Activated T-cell treated with anti-CD3 and anti-CD28 coated beads for 4 hours (primary cell): ENCODE measurements at places on chromosomes 12 and 14.

DNA sequence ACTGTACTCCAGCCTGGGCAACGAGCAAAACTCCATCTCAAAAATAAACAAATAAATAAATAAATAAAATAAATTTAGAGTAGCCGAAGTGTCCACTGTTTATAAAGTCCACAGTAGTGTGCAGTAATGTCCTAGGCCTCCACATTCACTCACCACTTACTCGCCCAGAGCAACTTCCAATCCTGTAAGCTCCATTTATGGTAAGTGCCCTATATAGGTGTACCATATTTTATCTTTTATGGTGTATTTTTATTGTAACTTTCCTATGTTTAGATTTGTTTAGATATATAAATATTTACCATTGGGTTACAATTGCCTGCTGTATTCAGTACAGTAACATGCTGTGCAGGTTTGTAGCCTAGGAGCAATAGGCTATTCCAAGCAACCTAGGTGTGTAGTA is 37.9 kb upstream of the GPRC5A start:
- no peak for DNase-seq

- no peak for DNase-seq
These were observed 420.4 kb upstream of the DCN start for GRCh38 chr12:91603060-91603459.

GRCh38 chr12:122161682-122162081 is 12.3 kb downstream of the IL31 start:
- DNase-seq, result no peak

DNA sequence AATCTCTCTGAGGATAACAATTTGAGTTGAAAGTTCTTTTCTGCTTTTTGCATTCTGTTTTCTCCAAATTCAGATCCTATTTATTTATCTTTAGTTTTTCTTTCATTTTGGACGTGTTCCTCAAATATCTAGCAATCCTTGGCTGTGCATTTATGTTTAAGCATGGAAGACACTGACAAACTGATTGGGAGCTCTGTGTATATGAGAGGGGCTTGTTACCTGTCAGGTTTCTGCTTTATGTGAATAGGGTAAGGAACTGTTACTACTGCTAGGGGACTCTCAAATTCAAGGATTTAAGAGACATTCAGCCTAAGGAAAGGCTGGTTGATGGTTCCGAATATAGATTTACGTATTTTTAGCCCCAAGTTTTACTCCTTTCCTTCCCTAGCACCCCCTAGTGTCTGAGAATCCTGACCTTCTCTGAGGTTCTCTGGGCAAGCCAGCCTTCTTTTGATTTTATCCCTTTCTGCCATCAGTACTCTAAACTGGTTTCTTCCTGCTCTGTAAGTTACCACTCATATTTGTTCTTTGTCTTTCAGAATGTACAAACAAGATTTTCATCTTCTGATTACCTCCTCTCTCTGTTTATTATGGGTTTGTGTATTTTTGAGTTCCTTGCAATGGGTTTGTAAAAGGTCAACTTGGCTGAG is 30.5 kb downstream of the YLPM1 start:
- no peak for DNase-seq

DNA sequence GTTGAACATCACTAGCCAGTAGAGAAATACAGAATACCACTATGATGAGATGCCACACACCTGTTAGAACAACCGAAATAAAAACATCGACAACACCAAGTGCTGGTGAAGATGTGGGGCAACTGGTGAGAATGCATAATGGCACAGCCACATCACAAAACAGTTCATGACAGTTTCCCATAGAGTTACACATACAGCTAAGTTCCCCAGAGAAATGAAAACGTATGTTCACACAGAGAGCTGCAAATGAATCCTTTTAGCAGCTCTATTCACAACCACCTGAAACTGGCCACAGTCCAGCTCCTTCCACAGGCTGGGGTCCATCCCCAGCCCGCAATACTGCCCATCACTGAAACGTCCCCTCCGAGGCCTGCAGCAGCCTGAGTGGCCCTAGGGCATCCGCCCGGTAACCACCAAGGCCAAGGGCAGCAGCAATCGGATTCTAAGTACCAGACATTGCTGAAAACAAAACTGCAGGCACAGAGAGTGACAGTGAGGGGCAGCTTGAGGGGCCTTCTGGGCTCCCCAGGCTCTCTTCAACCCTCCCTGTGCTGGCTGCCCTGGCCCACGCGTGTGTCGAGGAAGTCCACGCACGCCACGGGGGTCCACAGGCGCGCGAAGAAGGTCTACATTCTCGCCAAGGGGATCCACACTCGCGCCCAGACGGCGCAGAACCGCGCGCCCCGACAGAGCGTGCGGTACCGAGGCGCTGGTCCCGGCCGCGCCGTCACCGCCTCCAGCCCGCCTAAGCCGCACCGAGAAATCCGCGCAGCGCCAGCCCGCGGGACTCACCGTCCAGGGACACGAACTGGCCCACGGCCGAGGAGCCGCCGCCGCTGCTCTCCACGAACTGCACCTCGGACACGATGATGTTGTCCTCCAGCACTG is 903 bp downstream of the BRF1 start:
- no peak for DNase-seq

GRCh38 chr14:51074701-51075385 is 20.1 kb downstream of the TRIM9 start:
- no peak for DNase-seq

DNA sequence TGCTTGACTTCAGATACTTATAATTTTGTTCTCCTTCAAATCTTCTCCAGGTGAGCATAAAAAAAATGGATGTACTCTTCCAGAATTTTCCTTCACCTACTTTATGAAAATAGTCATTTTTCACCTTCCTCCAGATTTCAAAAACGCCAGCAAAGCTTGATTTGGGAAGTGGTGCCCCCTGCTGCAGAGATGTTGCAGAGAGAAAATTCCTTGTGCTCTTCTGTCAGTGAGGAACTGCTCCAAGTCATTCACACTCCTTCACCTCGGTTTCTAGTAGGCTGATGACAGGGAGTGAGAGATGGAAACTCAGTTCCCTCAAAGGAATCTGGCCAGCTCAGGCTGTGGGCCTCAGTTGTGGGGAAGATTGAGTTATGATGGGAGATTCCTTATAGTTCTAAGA is 24.2 kb upstream of the RNASE3 start:
- no peak for DNase-seq

DNA sequence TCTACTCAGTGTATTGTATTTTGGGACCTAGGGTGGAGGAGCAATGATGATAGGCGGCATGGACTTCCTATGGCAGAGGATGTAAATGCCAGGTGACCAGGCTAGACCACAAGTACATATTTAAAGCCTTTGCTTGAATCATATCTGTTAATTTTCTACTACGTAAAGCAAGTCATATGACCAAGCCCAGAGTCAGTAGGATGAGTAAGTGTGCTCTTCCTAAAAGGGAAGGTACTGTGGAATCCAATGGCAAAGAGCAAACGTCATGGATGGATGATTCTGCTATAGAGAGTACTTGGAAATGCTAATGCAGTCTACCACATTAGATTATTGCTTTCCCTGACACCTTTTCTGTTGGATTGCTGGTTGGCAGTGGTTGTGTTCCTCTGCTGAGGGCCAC is 16.8 kb downstream of the GPATCH2L start:
- no peak for DNase-seq

DNA sequence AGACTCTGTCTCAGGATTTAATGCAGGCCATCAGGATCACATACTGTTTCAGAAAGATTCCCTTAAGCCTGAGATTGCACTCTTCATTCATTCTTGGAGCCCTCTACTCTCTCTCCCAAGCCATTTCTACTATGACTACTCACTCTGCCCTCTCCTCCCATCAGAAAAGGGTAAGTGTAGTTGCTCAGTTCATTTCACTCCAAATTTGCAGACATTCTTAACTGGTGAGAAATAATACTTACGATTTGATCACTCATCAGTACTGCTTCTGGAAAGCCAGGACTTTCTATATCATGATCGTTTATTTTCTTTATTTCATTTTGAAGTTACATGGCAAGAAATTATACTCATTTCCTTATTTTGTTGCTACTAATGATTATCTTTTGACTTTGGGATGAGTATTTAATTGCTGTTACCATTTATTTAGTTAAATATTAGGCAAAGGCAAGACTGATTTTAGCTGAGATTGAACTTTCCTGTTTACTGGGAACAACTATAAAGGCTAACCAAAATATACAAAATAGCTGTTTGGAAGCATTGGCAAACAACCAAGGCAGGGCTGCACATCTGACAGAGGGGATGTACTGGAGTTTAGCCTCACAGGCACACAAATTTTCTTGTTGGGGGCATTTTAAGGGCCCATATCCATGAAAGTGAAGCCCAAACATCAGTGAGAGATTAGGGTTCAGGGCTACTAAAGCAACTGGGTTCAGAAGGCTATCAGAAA is 4.1 kb upstream of the RERG start:
- DNase-seq, result no peak

DNA sequence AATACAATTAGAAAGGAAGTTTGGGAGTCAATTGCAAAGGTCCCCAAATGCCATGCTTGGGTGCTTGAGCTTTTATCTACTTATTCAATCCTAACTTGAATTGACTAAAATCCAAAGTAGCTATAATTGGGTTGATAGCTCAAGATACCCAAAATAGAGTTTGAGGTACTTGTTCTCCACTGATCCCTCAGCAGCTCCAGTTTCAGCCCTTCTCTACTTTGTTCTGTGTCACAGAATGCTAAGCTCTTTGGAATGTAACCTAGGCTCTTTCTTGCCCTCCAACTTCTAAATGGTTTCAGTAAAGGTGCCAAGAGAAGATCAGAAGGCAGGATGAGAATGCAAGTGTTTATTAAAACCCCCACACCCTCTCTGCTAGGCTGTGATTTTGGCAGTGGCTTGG is 251.4 kb upstream of the CLEC14A start:
- DNase-seq, result no peak

- no peak for DNase-seq
These were observed 217.8 kb downstream of the TMEM117 start for GRCh38 chr12:44053549-44054127.

GRCh38 chr14:23481979-23482822 is 12.7 kb downstream of the NGDN start:
- no peak for DNase-seq

GRCh38 chr14:23183158-23183470 is 346 bp downstream of the SLC7A8 start:
- DNase-seq, result no peak

DNA sequence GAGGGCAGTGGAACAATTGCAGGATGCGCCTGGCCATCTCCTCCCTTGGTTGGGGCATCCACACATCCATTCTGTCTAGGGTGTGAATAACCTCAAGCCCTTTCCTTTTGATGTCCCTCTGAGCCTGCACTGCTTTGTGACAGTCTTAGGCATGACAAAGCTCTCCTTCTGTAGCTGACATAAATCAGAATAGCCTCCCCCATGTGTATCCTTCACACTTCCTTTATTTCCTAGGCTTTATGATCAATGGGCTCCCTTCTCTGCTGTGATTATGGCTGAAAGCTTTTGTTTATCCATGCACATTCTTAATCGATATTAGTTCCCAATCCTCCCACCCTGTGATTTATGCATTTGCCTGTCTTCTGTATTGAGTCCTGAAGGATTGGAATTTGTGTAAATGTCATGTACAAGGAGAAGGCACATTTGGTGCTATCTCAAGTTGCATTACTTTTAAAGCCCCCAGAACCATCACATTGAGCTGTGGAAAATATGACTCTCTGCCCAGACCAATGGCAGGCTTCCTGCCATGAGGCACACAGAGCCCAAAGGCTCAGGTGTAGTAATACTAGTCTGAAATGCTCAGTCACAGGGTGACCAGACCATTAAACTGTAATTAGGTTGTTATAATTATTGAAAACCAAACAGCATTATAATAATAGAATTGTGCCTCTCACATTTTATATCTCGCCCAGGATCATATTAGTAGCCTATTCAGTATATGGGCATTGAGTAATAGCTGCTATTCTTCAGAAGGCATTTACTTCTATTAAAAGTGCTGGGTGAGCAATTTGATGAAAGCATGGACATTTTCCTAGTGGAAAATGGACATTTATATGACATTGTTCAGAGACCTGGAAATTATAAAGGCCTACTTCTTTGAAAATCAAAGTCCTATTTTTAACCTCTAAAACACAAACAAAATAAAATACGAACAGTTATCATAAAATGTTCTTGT is 14.0 kb downstream of the EMP1 start:
- no peak for DNase-seq

- no peak for DNase-seq
These were observed 14.5 kb upstream of the FLVCR2 start for GRCh38 chr14:75563931-75564330.

GRCh38 chr14:24365600-24366412 is 2.2 kb upstream of the NFATC4 start:
- DNase-seq, result peak; percentile 40

DNA sequence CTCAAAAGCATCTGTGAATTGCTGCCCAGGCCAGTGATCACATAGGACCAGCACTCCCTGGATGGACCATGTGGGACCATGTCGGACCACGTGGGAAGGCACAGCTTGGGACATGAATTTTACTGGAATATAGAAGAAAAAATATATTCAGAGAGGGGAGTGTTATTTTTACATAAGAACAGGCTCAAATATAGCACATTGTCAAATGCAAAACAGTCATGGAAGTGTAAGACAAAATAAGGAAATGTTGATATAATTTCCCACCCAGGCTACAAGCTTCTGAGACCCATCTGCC is 68.3 kb downstream of the CMKLR1 start:
- DNase-seq, result no peak

GRCh38 chr12:12812618-12813119 is 477 bp upstream of the DDX47 start:
- no peak for DNase-seq

- DNase-seq, result no peak
These were observed 67.1 kb upstream of the DDX11 start for GRCh38 chr12:31006416-31007152.

- DNase-seq, result no peak
These were observed 48.7 kb upstream of the BCL11B start for GRCh38 chr14:99320621-99321235.

DNA sequence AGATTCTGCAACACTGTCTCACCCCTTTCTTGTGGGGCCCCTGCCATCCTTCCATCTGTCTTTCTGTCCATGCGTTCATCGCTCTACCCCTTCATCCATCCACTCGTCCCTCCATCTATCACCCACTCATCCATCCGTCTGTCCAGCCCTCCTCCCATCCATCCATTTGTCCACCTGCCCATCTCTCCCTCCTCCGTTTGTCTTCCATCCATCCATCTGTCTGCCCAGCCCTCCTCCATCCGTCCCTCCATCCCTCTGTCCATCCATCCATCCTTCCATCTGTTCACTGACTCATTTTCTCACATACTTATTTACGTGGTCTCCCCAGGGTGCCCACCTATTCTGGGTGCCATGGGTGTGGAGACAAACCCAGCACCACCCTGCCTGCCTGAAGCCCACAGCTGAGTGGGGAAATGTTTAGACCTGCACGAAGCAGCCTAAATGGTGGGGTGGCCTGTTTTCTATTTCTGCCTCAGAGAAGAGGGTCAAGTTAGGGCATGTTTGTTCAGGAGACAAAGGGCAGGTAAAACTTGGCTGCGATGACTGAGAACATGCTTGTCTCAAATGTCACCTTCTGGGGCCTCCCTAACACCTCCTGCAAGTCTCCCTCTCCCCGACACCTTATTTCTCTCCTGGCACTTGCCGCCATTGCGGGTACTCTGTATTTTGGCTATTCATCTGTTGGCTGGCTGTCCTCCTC is 2.8 kb upstream of the SLC25A47 start:
- DNase-seq, result no peak

GRCh38 chr12:46942579-46942978 is 116.8 kb upstream of the SLC38A4 start:
- DNase-seq, result no peak

GRCh38 chr12:121214166-121214777 is 4.3 kb downstream of the P2RX4 start:
- DNase-seq, result no peak
